ENCODE measurements at places on chromosomes 6 and 20.

- no peak for DNase-seq
Measured at GRCh38 chr20:61353261-61354000, 101.4 kb downstream of the CDH4 start.

- DNase-seq = no peak
Measured at GRCh38 chr20:35199740-35200139, 26.8 kb upstream of the MMP24 start.

- DNase-seq = no peak
Measured at GRCh38 chr6:124960757-124961463, 1.3 kb upstream of the RNF217 start.

- no peak for DNase-seq
Measured at GRCh38 chr6:42038163-42038562, 12.2 kb upstream of the TAF8 start.

- no peak for DNase-seq
Measured at GRCh38 chr20:17871886-17872285, 96.7 kb downstream of the SNX5 start.

DNA sequence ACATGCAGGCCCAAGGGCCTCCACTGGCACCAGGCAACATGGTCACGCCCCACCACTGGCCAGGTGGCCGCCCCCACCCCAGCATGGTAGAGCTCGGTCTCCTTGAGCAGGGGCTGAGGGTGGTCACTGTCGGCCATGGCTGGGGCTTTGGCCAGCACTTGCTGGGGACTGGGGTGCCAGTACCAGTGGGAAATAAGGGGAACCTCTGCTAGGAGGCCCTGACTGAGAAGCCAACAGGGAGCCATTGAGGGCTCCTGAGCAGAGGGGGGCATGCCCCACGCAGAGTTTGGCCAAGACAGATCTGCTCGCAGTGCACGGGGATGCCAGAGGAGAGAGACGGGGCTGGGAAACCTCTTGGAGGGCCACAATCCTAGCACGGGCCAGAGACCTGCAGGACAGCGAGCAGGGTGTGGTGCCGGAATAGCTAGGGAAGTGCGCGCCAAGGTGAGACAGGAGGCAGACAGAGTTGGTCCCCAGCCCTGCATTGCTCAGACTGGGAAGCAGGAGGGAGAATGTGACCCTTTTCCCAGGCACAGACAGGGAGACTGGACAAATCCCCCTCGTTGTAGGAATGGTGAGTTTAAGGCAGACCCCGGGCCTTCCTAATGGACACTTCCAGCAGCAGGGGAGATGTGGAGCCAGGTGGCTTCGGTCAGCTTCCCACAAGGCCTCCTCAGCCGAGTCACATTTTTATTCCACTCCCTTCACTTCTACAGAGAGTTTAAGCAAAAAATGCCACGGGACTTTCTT lies 179.0 kb upstream of the CST7 start:
- DNase-seq = no peak

DNA sequence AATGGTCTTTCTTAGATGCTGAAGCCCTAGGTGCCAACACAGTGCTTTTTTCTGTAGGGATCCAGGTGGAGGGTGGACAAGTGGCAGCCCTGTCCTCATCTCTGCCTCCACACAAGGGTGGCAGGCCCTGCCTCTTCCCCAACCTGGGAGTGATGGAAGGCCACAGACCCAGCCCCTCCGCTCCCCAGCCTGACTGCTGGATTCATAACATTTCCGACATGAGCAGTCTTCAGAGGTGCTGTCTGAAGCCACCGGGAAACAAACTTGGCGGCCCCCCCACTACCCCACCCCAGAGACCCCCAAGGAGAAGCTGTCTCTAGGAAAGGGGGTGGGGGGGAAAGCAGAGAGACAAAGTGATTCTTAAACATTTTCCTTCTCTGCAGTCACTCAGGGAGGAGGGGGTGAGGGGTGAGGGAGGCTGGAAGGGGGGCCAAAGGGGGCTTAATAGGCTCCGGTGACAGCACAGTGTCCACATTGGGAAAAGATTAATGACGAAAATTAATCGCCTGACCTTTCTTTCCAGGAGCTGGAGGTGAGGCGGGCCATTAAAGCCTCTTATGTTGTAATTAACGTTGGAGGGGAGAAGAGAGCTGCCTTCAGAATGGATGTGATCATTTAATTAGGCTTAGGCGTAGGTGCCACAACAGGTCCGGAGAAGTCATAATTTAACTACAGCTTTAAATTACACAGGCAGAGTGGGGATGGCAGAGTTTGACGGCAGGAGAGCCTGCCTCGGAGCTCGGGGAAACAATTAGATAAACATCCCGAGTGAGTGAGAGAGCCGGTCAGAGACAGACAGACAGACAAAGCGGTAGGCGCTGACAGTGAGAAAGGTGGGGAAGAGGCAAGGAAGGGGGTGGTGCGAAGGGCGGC lies 76.8 kb upstream of the FOXP4 start:
- DNase-seq = no peak

- DNase-seq = no peak
Measured at GRCh38 chr20:4918473-4918872, 82.8 kb downstream of the SLC23A2 start.

GRCh38 chr20:23404196-23404595 lies 17.1 kb downstream of the NAPB start:
- no peak for DNase-seq

DNA sequence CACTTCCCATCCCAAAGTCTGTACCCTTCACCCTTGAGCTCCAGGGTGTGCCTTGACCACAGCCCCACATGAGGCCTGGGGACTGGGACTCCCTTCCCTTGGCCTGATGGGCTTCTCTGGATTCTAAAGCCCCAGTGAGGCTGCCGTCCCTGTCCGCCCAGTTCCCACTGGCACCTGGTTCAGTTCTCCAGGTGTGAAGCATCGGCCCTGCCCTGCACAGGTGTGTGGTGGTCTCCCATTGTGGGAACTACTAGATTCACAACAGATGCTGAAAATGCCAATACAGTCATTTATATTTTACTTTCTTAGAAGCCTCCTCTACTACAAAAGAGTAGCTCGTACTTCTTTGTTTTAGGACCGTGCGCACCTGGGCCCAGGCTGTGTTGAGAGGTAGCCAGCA lies 72.8 kb downstream of the TTLL2 start:
- no peak for DNase-seq

DNA sequence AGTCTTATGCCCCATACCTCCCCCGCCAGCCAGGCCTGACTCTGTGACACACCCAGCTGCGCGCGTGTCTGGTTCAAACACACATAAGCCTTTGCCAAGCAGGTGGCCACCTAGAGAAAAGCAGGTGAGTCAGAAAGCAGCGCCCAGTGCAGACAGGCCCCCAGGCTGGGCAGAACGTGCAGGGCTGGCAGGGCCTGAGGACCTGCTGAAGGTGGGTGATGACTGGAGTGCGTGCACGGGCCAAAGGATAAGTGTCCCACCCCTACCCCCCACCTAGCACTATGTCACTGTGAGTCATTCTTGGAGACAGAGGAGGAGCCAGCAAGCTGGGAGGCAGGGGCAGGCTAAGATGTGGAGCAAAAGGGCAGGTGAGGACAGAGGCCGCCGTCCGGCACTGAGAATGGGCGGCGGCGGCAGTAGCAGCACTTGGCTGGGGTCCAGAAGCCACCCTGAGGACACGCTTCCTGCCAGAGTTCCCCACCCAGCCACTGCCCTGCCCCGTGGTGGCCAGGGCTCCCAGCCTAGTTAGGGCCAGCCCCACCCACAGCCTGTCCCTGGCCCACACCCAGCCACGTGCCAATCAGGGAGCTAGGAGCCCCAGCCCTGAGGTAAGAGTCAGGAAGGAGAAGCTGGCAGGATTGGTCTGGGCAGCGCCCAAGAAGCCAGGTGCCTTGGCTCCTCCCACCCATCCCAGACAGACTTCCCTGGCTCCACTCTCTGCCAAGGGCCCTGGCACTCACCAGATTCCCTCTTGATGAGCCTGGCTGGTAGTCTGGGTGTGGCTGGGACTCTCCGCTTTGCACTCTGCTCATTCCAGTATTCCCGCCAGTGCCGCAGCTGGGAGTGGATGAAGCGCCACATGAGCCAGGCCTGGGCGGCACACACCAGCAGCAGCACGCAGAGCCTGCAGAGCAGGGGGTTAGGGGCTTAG lies 72.7 kb downstream of the TRAM2 start:
- no peak for DNase-seq

DNA sequence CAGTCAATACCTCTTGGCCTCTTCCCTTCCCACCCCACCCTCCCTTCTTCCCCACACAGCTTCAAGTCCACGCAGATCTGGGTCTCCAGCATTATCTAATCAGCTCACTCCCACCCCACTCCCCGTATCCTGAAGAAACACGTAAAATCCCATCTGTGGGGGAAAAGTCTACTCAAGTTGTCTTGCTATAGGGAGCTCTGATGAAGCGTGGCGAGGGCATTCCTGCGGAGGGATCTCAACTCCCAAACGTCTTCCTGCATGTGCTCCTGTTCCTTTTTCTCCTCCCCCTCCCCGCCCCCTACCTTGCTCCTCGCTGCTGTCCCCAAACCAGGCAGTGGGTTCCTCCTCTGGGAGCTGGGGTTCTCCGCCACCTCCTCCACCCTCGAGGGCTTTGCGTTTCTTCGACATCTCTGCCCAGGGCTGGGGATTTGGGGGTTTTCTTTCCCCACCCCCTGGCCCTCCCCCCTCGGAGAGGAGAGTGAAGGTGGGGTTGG lies 181.8 kb downstream of the TBXT start:
- no peak for DNase-seq

- no peak for DNase-seq
Measured at GRCh38 chr6:36594816-36595643, 868 bp downstream of the SRSF3 start.

- DNase-seq = no peak
Measured at GRCh38 chr6:5672581-5673011, 334.1 kb downstream of the NRN1 start.

DNA sequence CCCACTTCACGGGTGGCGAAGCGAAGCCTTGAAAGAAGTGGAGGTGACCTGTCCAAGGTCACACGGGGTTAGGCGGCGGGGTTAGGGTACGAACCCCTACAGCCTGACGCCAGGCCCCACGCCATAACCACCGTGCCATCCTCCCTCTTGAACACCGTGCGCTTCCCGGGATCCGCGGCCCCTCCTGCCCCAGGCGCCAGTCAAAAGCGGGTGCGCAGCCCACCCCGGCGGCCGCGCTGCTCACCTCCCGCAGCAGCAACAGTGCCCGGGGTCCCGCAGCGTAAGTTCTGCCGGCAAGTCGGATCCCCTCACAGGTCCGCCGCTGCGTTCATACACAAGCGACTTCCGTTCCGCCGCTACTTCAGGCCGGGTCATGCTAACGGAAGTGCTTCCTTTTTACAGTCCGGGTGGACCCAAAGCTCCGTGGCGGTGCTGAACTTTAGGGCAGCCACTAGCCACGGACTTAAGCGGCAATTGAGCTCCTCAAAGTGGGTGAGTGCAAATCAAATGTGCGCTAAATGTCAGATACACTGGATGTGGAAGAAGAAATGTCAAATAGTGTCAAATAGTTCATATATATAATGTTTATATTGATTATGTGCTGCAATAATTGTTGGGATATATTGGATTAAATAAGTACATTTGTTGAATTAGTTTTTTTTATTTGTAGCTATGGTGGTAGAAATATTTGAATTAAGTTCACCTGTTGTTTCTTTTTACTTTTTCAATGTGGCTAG lies at the start of gene CDK5RAP1:
Gene CDK5RAP1 (minus strand): TSS at position 336 of the 737 bp plus-strand sequence. CDS start 4,455 bp downstream, outside the sequence.
- peak; percentile 91 for DNase-seq

GRCh38 chr20:23410916-23411695 lies 10.2 kb downstream of the NAPB start:
- DNase-seq = no peak

- no peak for DNase-seq
Measured at GRCh38 chr6:157281570-157281969, 41.7 kb downstream of the TMEM242 start.

DNA sequence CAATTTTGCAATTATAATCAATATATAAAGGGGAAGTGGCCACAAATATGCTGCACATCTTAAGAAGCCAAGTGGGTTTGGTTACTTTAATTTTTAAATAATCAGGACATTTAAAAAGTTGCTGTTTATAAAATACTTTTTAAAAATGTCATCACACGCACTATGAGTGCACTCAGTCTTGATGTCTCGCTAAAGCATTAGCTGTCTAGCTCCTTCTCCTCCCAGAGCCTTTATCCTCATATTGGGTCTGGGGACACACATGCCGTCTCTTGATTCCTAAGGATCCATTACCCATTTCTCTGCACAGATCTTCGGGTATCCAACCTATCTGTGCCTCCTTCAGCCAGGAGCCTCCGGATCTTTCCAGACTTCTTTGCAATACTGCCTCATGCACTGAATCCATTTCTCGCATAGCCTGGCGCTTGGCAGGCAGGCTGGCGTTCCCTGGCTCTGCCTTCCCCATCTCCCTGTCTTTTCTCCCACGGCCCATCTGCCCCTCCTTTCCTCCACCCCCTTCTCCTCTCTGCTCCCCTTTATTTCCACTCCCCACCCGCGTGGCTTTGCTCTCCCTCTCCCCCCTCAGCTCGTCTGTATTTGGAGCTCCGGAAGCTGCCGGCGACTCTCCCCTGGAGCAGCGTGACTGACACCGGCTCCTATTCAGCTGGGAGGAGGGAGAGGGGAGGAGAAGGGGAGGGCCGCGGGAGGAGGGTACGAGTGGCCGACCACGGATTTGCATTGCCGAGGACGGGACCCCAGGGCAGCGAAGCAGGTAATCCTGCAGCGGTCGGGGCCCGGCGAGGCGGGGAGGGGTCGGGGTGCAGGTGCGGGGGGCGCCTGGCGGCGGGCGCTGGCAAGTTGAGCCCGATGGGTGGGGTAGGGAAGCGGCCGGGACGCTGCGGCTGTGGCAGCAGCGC lies at the start of gene CAP2:
Gene CAP2 (plus strand): TSS at position 618 of the 914 bp plus-strand sequence. CDS start 27,961 bp downstream, outside the sequence.
- DNase-seq = no peak

DNA sequence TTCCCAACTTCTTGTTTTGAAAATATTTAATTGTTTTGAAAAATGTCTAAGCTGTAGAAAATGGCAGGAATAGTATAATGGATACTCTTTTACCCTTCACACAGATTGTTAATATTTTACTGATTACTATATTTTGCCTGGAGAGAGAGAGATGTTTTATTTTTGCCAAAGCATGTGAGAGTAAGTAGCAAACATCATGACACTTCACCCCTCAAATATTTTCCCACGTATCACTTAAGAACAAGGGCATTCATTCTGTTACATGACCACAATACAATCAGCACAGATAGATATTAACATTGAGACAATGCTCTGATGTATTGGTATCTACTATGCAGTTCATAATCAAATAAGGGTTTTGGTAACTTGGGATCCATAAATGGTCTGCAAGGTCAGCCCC lies 116.5 kb downstream of the CCDC170 start:
- DNase-seq = no peak

DNA sequence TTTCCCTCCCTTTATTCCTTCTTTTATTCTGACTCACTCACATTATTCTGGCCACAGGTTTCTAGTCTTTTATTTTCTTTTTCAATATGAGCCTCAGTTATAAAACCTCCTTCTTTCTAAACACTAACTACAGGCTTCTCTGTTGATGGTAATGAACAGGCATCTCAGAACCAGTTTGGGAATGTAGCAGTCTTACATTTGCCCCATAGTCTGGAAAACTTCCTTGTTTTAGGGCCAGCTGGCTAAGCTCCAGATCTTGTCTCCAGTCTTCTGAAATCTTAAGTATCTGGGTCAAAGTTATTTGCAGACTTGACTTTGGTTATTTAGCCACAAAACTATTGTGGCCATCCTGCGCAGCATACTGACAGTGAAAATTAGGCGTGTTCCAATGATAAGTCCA lies 97.0 kb upstream of the MAN1A1 start:
- no peak for DNase-seq

Measured in naive thymus-derived CD8-positive, alpha-beta T cell (primary cell).